ENCODE measurements at places on chromosomes 6 and 20. TPM values are rescaled to one million over a fixed set of nuclear protein-coding genes. Genes with fewer than 3 reads are reported as not detected.

DNA sequence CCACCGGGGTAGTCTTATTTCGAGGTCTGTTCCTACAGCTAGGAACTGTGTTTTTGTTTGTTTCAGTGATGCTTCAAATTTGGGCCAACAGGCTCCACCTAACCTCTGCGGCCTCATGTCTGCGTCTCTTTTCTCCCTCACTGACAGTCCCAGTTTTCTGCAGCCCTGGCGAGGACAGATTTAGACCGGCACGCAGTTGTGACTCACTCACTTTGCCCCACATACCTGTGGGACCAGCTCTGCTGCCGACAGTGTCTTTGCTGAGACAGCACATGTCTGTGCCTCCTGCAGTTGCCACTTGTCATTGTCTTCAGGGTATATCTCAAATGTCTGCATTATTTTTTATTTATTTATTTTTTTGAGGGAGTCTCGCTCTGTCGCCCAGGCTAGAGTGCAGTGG, 29.2 kb downstream of the OSBPL2 start:
- DNase-seq = no peak

GRCh38 chr20:40654876-40655275, 34.2 kb downstream of the MAFB start:
- DNase-seq = peak; percentile 82

- DNase-seq = no peak
These were observed 6.9 kb upstream of the BIRC7 start for GRCh38 chr20:63228806-63229205.

The TNFRSF21 gene
- 2.8 TPM for total RNA-seq

GRCh38 chr20:51569815-51570738, 27.6 kb upstream of the NFATC2 start:
- DNase-seq = no peak

DNA sequence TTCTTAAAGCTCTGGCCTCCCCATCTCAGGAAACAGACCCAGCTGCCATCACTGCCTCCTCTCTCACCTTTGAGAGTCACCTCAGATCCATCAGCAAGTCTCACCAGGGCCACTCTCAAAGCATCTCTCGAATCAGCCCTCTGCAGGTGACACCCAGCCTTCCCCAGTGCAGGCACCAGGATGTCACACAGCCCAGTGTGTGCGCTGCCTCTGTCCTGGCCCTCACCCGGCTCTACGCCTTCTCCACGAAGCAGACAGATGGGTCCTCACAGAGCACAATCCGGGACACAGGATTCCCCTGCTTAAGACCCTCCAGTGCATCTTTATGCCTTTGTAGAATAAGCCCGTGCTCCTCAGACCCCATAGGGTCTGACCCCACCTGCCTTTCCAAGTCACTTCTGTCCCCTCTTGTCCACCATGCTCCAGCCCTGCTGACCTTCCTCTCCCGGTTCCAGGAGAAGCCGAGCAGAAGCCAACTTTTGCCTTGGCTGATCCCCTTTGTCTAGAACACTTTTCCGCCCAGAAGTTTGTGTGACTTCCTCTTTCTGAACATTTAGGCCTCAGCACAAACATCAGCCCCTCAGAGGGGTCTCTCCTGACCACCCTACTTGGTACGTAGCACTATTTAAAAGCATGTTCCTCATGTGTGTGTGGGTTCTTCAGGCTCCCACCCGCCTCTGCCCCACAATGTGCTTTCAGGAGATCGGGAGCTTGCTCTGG, 60.2 kb downstream of the PSMG4 start:
- DNase-seq = no peak

DNA sequence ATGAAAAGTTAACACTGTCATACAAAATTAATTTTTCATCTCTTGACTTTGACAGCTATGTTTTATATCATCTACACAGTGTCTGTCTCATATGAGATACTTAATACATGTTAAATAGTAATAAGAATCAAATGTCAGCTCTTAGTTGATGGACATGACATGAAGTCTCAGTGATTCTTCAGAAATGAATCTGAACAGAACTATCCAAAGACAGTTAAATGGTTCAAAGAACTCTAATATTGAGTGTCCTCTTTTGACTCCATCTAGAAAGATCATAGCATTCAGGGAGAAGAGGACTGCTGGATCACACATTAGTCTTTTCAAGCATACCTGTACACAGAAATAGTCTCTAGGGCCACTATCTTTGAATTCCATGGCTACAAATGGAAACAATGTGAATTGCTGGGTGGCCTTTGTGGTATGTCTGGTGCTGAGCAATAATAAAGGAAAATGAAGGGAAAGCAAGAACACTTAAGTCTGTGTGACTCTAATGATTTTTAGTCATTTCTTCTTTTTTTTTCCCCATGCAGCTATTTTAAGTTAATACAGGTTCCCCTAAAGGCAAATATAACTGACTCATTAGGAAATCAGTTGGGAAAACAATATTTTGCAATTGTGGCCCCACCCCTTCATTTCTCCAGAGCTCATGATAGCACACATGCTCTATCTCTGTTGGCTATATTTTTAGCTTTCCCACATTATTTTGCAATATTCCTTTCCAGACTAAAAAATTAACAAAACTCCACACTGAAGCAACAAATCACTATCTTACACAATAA, 367.5 kb downstream of the GRIK2 start:
- DNase-seq = peak; percentile 64

The NHLRC1 gene
- 2.8 TPM for total RNA-seq

The CYP39A1 gene
- 35.9 TPM for total RNA-seq

- DNase-seq = peak; percentile 80
These were observed 20.7 kb downstream of the FOXO3 start for GRCh38 chr6:108581237-108581931.

- DNase-seq = no peak
These were observed 7.0 kb downstream of the PPIL1 start for GRCh38 chr6:36867471-36868224.

The PNPLA1 gene
- total RNA-seq = not detected

DNA sequence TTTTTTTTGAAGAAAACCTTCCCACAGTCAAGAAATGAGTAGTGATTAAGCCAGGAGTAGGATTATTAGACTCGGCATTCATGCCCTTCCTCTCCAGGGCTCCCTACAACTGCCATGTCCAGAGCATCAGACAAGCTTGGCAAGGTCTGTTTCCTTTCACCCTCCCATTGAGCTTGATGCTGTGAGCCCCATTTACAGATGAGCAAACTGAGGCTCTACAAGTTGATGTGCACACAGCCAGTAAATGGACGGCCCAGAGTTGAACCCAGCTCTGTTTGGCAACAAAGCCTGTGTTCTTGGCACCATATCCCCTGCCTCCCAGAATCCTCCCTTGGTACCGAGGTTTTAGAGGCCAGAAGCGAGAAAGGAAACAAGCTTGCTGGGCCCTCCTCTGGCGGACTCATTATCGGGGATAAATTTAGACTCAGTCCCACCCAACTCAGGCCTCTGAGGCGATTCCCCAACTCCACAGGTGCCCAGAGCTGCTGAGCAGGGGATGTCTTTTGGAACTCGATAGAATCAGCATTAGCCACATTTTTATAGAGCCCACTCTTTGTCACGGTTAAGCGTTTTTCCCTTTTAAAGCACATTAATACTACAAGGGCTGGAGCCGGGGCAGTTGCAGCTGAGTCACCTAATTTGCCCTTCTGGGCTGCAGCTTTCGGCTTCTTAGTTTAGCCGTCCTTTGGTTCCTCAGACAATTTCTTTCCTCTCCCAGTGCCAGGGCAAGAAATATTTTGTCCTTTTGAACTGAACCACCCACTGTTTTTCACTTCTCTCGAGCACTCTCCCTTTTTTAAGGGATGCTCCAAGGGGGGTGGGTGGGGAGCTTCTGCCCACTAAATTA, 23.0 kb upstream of the NFATC2 start:
- DNase-seq = no peak

- no peak for DNase-seq
These were observed 47.2 kb downstream of the FIG4 start for GRCh38 chr6:109738255-109738654.

DNA sequence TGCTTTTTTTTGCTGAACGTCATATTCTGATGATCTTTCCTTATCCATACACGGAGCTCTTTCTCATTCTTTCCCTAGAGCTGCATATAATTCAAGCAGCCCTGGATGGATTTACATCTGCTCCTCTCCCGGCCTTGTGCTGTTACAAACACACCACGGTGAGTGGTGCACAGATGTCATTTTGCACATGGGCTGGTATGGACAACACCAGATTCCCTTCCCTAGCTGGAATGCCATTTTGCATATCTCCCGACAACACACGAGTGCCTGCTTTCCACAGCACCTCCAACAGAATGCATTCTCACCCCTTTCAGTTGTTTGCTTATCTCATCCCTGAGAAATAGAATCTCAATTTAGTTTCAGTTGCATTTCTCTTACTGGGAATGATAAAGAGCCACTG, 69.5 kb upstream of the AFDN start:
- DNase-seq = no peak

The TDRD6 gene
- 1.1 TPM for total RNA-seq

The FLRT3 gene
- 7.9 TPM for total RNA-seq

The SPEF1 gene
- total RNA-seq = 0.10 TPM

The GZF1 gene
- total RNA-seq = 4.4 TPM

- no peak for DNase-seq
These were observed 333.4 kb downstream of the THBS2 start for GRCh38 chr6:168920289-168920688.

The RBBP8NL gene
- not detected for total RNA-seq

The HUS1B gene
- 0.23 TPM for total RNA-seq

The PGBD1 gene
- total RNA-seq = 1.0 TPM

The SLX4IP gene
- 3.0 TPM for total RNA-seq

The DNAH8 gene
- total RNA-seq = 0.03 TPM

- DNase-seq = peak; percentile 72
These were observed 1.7 kb downstream of the NUDT3 start for GRCh38 chr6:34390531-34391472.

The TENT5A gene
- total RNA-seq = 7.8 TPM

DNA sequence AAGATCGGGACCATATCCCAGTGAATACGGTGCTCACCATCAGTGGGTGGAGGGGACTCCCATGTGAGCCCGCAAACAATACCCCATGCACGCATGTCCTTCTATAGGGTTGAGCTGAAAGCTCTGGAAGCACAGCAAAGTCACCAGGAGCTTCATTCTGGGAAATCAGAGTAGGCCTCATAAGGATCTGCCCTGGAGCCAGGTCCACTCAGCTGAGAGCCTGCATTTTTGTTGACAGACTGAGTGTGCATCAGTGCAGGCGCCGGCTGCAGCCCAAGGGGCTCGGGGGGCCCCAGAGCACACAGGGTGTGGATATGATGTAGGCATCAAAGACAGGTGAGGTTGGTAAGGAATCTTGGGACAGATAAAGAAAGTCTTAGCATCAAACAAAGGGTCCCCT, 79.8 kb upstream of the CD93 start:
- DNase-seq = peak; percentile 37

The OTOR gene
- not detected for total RNA-seq

DNA sequence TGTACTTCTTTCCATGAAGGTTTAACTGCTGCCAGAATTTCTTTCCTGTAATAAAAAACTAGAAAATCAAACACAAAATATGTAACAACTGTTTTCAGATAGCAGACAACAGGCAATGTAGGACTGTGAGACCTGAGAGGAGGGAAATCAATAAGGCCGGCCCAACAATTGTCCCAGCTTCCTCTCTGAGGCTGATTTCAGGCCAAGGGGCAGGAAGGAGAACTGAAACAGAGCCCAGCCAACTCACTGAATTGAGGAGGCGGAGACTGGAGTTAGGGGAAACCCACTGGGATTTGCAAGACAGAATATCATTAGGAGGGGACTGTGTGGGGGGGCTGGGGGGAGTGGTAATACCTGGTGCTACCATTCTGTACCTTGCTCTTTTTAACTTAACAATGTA, 42.2 kb downstream of the FLRT3 start:
- DNase-seq = no peak

The SYNJ2 gene
- 5.5 TPM for total RNA-seq

DNA sequence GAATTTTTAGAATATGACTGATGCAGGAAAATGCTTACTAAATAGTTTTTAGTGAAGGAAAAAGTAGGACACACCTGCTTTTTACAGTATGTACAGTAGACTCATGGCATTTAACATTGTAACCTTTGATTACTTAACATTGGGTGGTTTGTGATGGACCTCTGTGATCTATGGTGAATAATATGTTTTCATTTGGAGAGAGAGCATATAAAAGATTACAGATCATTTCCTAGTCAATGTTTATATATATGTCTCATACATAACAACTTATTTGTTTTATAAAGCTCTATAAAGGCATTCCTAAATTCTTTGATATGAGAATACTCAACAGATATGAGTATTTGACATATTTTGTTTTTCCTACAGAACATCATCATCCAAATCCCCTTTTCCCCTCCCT, 129.3 kb upstream of the PDE7B start:
- DNase-seq = no peak

GRCh38 chr20:17868151-17868550, 100.4 kb downstream of the SNX5 start:
- no peak for DNase-seq

- no peak for DNase-seq
These were observed 144.4 kb upstream of the AKIRIN2 start for GRCh38 chr6:87846434-87846833.

The C2 gene
- 451 TPM for total RNA-seq

DNA sequence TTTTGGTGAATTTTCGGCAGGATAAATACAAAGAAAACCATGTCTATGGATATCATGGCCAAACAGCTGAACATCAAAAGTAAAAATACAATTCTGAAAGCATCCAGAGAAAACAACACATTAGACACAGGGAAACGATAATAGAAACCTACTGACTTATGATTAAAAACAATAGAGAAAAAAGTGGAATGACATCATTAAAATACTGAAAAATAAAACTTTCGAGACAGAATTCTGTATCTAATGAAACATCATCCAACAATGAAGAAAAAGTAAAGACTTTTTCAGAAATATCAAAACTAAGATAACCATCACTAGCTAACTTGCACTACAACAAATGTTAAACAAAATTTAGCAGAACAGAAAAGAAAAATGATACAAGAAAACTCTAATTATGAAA, 384.6 kb upstream of the RUNX2 start:
- DNase-seq = no peak

- no peak for DNase-seq
These were observed 25.7 kb upstream of the DACT2 start for GRCh38 chr6:168345266-168345665.

- no peak for DNase-seq
These were observed 246.5 kb downstream of the RIMS1 start for GRCh38 chr6:72132851-72133250.

DNA sequence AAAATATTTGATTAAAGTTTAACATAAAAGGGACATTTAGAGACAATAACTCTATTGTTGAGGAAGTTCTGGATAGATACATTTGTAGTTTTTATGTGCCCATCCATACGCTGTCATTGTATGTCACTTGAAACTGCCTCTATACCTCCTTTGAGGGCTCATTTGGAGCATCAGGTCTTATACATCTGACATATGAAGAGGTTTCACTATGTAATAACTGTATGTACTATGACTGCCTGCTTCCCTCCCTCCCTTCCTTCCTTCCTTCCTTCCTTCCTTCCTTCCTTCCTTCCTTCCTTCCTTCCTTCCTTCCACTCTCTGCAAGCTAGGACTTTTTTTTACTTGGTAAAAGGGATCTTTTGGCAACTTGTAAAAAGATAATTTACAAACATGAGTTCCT, 657.5 kb downstream of the GRIK2 start:
- no peak for DNase-seq

DNA sequence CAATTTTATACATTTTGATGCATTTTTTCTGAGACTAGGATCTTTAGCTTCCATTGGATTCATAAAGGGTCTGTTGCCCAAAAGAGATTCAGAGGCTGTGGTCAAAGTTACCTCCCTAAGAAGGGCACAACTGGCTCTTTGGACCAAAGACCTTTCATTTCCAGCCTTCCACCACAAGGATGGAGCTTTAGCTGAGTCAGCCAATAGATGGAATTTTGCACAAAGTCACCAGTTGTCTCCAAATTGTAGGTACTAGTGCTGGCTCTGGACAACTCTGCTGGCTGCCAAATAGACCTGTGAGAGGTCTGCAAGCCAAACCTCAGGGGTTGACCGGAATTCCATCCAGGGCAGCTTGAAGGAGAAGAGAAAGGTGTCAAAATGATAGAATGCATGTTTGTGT, 555 bp downstream of the BPIFA1 start:
- DNase-seq = no peak

Measured in left lobe of liver (tissue), 2 donors.